Stimulated activated CD8-positive, alpha-beta memory T cell treated with anti-CD3 and anti-CD28 coated beads, Interleukin-12 subunit alpha, Interleukin-12 subunit beta, amount 100 ng/mL, for 4 hours (primary cell): ENCODE measurements at places on chromosomes 7 and 10.

DNA sequence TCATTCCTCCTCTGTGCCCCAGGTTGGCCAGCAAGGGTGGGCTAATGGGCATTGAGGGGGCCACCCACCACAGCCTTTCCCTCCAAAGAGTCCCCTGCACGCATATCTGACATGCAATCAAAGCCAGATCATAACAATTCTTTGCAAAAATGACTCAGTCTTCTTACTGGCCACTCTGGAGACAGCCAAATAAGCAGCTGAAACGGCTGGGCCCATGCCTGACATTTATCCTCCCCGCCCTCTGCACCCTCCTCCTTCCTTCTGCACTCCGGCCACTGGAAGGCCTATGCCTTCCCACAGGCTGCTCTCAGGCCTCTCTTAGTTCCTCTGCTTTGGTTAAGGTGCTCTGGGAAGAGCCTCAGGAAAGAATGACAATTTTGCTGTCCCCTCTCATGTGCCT, 29.2 kb upstream of the NPFFR1 start:
- DNase-seq: no peak

DNA sequence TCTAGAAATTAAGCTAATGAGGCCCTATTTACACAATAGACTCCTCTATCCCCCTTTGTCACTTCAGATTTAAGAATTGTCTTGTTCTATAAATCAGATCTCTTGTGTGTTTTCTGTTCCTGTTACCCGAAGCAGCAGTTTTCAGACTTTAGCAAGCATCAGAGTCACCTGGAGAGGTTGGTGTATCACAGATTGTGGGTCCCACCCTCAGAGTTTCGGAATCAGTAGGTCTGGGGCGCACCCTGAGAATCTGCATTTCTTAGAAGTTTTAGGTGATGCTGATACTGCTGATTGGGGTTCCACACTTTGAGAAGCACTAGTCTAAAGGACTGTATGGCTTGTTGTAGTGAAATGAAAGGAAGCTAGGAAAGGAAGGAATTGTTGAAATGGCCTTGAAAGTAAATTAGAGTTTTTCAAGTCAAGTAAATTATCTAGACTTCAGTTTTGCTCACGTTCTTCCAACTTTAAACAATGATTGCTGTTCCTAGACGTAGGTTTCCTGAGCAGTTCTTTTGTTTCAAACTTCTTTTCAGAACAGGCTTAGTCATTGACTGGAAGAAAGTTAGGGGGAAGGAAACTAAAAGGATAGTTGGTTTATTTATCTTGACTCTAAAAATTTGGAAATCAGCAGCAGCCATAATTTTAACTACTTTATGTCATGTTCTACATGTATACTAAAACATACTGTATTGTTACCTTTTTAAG, 15.7 kb downstream of the BPGM start:
- DNase-seq: no peak

- DNase-seq: no peak
Observed at GRCh38 chr7:35752742-35753141, 48.1 kb upstream of the SEPTIN7 start.

DNA sequence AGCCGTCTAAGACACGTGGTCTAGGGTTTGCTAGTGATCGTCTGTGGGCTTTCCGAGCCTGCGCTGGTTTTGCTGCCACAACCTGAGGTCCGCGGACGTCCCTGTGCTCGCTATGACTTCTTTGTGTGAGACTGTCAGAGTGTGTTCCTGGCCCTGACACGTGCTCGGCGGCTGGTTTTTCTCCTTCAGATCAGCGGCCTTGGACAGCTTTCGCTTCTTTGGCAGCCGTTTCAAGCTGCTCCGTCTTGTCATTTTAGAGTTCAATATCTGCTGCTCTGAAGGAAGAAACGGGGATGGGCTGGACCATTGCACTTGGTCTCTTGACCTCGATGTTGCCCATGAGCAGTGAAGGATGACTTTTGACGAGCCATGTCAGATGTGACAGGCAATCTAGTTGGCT, 147.3 kb downstream of the MGMT start:
- DNase-seq: no peak

DNA sequence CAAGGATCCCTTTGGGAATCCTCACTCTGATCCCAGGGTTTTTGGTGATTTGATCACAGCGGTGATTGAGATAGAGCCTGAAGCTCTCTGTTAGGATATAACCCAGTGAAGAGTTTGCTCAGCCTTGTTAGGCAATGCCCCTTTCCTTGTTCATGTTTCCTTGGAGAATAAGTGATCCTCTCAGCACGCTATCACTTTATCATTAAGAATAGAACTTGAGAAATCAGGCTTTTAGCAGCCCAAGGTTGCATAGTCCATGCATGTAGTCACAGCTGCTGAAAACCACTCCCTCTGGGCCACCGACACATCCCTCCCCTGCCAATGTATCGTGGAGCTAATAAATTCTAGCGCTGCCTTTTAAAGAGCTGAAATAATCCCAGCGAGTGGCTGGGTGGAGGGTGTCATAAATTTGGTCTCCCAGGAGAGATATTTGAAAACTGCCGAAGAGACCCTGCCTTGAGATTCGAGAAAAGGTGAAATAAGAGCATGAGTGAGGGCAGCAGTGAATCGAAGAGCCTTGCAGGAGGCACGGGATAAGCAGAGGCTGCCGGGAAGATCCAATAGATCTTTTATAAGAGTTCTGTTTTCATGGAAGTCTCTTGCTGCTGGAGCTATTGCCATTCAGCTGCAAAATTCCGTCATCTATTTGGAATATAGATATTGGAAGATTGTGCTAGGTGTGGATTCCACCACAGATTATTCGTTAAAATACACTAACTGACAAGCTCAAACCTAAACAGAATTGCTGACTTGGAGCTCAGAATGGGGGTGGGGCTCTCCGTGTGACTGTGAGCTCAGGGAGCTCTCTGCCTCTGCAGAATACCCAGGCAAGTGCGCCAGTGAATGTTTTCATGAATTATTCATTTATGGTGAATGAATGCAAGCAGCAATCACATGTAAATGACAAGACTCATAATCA, 249.8 kb downstream of the TRIL start:
- no peak for DNase-seq

GRCh38 chr7:135274495-135275268, 41.0 kb downstream of the STRA8 start:
- peak; percentile 21 for DNase-seq

GRCh38 chr10:24822590-24822989, 98.9 kb upstream of the ARHGAP21 start:
- DNase-seq: no peak

GRCh38 chr7:5528815-5529442, 105.3 kb upstream of the TNRC18 start:
- DNase-seq: no peak

DNA sequence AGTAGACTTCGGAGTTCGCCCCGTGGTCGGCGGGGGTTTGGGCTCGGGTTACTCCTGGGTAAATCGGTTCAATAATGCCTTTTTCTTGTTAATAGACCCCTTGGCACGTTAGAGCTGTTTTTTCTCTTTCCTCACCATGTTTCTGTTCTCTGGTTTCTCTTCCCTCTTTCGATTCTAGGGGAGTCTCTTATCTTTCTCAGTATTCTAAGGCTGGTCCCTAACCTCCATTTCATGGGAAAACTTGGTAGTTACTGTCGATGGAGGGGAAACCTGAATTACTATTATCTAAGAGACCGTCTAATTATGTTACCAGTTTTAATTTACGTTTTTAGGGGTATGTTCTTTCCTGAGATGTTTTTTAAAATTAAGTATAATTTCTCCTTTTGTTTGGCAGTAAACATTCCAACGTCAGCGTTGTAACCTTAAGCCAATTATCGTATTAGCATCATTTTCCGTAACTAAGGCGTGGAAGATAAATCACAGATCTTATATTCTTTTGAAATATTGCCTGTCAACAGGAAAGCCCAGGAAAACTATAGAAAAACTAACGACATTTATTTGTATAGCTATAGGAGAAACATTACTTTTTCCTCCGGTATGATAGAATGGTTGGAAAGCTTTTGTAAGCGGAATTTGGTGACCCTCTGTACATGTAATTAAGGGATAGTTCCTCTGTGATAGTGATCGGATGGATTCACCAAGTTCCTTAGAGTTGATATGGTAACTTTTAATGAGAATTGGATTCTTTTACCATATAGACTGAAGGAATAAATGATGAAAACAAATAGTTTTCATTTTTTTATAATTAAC, 847 bp downstream of the BTAF1 start:
- DNase-seq: no peak

DNA sequence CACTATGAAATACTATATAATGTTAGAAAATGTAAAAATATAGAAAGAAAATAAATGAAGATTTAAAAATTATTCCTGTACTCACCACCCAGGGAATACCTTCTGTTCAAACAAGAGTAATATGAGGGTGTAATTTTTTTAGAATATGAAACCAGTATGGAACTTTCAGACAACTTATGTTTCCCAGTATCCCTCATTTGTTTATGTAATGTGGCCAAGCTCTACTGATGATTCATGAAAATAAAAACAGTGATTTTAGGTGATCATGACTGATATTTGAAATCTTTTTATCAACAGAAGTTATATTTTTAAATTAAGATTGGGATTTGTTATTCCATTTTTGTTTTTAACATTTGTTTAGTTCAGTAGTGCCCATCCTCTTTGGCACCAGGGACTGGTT, 18.8 kb downstream of the SLK start:
- DNase-seq: no peak

- no peak for DNase-seq
Observed at GRCh38 chr7:151290355-151290760, 41.9 kb upstream of the SMARCD3 start.

GRCh38 chr10:48251152-48251524, 23.4 kb downstream of the FRMPD2 start:
- DNase-seq: no peak

DNA sequence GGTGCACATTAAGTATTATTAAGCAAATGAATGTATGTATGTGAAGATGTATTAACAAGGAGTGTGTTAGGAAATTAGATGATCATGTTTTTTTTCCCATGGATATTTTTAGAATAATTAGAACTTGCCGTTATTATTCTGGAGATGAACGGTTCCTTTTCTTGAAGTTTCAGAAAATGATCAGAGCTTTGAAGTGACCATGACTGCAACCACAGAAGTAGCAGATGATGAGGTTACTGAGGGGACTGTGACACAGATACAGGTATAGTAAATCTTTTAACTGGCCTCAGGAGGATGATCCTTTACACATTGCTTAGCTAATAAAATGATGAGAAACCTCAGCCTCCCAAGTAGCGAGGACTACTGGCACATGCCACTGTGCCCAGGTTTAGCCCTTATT, 18.6 kb downstream of the DMTF1 start:
- DNase-seq: no peak
